ENCODE measurements at places on chromosomes 6 and 20.
A peak's percentile ranks its signal among the peaks of the same experiment; 100 is the strongest.

- DNase-seq: no peak
Measured at GRCh38 chr6:125008261-125008703, 46.0 kb downstream of the RNF217 start.

- no peak for DNase-seq
Measured at GRCh38 chr6:63509652-63510352, 62.5 kb upstream of the LOC128125822 start.

- no peak for DNase-seq
Measured at GRCh38 chr6:37176268-37177076, 6.5 kb downstream of the PIM1 start.

GRCh38 chr6:90463359-90463758 lies 123.5 kb downstream of the MAP3K7 start:
- peak; percentile 15 for DNase-seq

- no peak for DNase-seq
Measured at GRCh38 chr6:81900616-81901015, 148.1 kb upstream of the TENT5A start.

GRCh38 chr6:33577106-33577535 lies 3.0 kb downstream of the BAK1 start:
- DNase-seq: no peak

GRCh38 chr6:84645000-84645399 lies 119.4 kb downstream of the TBX18 start:
- no peak for DNase-seq

GRCh38 chr6:149935668-149936067 lies 6.1 kb upstream of the ULBP2 start:
- DNase-seq: no peak

- DNase-seq: no peak
Measured at GRCh38 chr6:111663692-111664564, 58.2 kb upstream of the TRAF3IP2 start.

GRCh38 chr6:130460934-130461333 lies 95.1 kb downstream of the TMEM200A start:
- no peak for DNase-seq

DNA sequence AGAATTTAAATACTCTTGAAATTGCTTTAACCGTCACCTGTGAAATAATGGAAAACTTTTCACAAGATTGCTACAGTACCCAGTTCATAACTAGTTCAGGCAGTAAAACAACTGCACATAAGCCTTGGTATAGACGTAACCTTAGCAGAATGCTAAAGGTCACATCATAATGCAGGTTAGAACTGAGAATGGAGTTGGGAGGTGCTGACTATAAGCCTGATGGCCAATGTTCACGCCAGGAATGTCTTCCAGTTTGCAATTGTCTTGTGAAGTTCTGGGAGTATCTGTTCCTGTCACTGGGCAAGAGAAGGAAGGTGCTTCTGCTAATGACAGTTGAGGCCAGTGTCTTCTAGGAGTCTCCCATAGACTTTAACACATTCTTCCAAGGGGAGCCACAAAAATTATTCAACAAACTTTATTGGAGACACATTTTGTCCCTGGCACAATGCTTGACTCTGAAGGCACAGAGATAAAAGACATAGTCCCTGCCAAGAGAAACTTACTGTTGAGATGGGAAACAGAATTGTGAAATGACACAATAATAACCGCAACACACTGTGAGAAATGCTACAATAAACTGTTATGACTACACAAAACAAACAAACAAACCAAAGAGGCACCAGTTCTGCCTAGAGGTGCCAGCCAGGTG lies 24.6 kb upstream of the CEP162 start:
- DNase-seq: no peak

GRCh38 chr6:125812394-125813292 lies 21.9 kb downstream of the NCOA7 start:
- no peak for DNase-seq

GRCh38 chr20:53773792-53774401 lies 180.3 kb upstream of the ZNF217 start:
- no peak for DNase-seq

GRCh38 chr6:41427642-41428335 lies 92.4 kb downstream of the NCR2 start:
- peak; percentile 15 for DNase-seq

GRCh38 chr6:133165235-133165634 lies 75.9 kb upstream of the EYA4 start:
- no peak for DNase-seq

DNA sequence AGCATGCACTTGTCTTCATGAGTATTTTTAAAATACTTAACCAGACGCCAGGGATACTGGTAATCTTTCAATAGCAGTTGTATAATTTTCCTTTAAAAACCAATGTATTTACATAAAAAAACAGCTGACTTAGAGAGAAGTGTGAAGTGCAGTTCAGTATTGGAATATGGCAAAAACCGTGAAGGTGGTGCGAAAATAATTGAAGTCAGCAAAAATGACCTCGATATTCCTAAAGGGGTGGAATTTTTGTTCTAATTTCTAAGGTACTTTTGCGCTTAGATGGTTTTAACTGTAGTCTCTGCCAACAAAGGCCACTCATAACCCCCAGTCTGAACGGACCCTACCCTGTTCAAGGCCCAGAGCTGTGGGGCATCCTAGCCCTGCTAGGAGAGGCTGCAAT lies 25.3 kb downstream of the GNAS-AS1 start:
- DNase-seq: no peak

DNA sequence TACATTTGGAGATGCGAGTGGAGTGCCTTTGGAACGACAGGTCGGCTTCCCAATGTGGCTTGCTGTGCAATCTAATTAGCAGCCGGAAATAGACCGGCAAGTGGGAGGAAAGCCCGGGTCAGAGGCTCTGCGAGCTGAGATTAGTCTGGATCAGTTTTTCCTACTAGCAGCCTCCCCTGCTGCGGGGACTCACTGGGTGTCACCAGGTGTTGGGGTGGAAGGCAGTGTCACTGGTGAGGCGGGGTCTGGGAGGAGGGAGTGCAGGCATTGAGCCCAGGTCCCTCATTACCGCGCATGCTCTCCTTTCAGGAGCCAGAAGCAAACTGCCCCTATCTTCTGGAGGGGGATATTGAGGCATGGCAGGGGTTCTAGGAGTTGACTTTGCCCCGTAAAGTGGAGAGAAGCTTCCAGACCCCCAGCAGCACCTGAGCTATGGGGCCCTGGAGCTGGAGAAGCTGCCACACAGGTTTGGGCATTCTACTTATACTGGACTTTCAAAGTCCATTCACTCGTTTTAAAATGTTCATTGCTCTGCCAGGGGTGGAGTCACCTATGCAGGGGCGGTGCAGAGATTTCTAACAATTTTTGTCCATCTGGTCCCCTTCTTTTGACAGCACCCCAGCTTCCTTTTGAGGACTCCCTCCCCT lies 11.0 kb downstream of the SULF2 start:
- DNase-seq: no peak

DNA sequence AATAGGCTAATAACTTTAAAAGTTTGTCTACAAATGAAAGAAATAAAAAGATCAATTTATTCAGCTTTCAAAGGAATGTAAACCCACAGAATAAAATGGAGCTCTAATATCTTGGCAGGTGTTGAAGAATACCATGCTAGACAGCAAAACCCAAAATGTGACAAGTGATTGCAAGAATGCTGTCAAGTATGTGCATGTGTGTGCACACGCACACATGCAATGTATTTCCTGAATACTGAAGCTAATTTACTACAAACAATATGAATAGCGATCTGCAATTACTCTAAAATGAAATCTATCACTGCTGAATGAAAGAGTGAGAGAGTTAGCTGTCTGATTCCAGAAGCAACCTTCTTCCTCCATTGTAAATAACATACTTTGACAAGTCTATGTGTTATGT lies 179.2 kb upstream of the HSF2 start:
- DNase-seq: no peak

- DNase-seq: no peak
Measured at GRCh38 chr6:70669133-70669532, 1.4 kb downstream of the SMAP1 start.

DNA sequence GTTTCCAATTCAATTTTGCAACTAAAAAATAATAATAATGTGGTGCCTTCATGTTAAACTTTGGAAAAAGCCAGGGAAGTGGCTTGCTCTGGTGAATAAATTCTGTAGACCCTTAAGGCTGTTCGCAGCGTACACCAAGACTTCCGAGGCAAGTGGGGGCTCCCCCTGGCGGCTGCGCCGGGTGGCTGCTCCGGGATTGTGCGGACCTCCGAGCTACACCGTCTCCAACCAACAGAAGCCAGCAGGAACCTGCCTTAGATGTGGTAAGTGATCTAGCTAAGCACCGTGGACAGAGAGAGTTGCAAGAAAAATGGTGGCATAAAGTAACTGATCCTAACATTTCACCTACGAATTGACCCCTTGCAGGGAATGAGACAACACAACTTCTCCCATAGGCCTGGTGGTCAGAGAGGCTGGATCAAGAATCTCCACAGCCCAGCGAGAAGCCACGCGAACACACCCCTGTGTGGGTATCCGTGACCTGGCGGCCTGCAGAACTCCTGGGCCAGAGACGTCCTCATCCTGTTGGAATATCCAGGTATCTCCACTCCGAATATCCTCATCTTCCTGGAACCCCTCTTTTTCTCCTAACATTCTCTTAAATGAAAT lies 69.6 kb downstream of the TBXT start:
- DNase-seq: peak; percentile 52

- no peak for DNase-seq
Measured at GRCh38 chr6:158041788-158042187, 60.1 kb downstream of the SYNJ2 start.

DNA sequence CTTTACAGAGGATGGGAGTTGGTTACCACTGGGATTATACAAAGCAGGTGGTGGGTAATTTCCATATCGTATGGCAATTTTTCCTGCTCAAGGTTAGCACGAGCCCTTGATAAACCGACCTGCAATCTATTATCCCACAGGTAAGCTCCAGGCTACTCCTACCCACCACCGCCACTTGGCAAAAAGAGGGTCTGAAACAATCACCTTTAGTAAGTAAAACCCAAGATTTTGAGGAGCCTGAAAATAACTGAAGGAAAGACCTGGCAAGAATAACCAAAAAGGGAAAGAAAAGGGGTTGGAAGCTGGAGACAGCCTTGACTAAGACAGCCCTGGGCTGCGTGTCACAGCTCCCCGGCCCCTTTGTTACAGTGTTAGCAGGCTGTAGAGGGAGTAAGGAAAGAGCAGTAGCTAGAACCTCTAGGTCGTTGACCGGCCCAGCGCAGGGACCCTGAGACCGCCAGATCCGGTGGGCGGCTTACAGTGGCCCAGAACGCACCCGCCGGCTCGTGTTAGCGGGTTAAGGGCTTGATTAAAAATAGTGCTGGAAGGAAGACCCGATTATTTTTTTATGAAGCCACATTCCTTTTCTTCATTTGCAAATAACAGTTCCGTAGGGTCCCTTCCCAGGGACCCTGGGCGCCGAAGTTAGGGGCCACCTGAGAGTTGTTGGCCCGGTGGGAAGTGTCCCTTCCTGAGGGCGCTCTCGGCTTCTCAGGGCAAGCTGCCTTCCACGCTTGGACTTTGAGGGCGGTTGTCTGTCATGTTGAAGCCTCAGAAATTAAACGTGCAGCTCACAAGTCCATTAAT lies 30.5 kb downstream of the TFAP2B start:
- DNase-seq: no peak

DNA sequence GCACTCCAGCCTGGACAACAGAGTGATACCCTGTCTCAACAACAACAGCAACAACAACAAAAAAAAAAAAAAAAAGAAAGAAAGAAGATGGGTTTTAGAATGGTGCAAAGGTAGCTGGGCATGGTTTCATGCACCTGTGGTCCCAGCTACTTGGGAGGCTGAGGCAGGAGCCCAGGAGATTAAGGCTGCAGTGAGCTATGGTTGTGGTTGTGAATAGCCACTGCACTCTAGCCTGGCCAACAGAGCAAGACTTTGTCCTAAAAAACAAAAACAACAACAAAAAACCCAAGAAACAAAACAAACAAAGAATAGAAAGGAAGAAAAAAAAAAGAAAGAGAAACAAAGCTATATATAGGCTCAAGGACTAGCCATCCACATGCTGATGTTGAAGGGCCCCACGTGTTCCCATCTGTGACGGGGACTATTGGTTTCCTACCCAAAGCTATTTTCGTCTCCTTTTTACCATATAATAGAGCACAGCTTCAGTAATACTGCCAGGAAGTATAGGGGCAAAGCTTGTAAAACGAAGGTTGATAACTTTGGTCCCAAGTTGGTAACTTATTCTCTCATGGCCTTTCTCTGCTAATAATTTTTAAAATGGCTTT lies 7.9 kb upstream of the EEF1E1 start:
- no peak for DNase-seq

DNA sequence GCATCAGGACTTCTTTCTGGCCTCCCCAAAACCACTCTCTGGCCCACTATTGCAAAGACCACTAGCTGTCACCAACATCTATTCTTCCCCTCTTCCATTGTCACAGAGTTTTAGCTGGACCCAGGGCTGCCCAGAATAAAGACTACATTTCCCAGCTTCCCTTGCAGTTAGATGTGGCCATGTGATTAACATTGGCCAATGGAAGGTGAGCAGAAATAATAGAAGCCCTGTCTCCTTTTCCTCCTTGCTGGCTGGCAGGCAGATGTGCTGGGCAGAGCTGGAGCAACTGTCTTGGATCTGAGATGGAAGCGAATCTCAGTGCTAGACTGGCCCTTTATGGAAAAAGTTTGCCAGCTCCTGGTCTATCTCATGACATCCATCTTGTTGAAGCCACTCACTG lies 97.0 kb downstream of the KCNB1 start:
- DNase-seq: no peak

DNA sequence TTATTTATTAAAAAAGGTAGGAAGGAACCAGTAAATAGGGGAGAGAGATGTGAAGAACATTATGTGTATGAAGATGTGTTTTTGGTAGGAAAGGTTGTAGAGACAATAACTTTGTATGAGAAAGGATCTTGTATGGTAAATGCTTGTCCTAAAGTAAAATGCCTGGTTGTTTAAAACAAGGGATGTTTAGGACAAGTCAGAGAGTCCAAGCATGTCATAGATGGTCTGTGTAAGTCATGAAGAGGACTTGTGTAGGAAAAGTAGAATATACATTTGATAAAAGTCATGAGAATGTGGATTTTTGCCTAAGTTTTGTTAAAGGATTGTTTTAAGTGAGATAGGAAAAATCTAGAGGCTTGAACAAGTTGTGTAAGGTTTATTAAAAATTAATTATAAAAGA lies 325.1 kb downstream of the CDH26 start:
- no peak for DNase-seq

- DNase-seq: no peak
Measured at GRCh38 chr6:169328112-169328801, 74.6 kb upstream of the THBS2 start.

DNA sequence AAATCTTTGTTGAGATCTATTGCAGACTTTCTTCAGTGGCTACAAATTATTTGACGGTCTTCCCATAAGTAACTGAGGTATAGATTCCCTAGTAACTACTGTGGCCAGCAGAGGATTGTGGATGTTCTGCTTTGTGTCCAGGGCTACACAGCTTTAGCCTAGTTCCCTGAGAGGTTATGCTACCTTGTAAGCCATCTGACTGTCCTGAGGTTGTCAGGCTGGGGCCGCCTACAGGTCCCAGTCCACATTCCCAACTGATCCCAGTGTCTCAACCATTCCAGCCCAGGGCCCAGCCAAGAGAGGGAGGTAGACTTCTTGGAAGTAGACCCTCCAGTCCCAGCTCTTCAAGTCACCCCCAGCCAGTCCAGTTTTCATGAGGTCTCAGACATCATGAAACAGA lies 57.7 kb downstream of the BANF2 start:
- DNase-seq: no peak
